ENCODE measurements at places on chromosomes 2 and 18.

DNA sequence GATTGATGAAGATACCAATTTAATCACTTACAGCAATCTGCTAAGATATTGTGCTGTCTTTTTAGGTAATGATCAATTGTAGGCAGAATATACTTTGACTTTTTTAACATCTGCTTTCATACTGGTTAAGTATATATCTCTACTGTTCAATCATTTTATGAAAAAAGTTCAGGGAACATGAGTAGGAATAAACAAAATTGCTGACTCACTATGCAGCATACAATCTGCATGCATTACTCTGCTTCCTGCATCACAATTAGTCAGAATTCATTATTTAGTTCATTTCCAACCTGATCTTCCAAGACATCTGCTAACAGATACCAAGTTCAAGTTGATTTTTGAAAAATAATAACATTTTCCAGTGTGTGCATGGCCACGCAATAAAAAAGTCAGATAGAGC is 1430.4 kb upstream of the LRRTM1 start:
- DNase-seq = no peak

DNA sequence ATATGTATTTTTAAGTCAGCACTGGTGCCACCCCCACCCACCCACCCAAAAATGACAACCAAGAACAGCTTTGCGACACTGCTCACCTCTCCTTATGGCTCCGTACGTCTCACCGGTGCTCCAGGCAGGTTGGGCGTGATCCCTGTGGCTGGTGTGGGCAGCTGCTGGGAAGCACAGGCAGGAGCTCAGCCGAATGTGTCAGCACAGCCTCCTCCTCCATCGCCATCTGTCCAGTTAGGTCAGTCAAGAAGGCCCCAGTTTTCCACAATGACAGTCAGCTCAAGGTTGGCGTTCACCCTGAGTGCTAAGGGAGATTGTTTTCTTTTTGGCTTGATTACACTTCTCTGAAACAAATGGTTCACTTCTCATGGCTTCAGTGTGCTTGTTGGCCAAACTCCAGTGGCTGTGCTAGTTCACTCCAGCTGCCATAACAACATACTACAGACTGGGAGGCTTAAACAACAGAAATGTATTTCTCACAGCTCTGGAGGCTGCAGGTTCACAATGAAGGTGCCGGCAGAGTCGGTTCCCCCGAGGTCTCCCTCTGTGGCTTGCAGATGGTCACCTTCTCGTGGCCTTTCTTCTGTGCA is 30.2 kb downstream of the AMER3 start:
- DNase-seq = no peak

DNA sequence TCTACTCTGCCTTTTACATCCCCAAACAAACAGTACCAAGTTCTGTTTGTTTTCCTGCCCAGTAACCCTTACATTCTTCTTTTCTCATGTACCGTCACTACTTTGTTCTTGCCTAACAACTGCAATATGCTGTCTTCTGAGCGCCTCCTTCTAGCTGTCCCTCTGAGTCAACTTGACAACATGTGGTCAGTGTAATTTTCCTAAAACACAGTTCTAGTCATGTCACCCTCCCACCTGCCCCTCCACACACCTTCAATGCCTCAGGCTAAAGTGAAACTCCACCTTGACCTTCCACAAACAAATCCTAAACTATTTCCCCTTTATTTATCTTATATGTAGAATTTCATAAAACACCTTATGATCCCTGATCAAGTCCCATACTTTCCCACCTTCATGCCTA is 124.6 kb upstream of the CD302 start:
- DNase-seq = no peak

- no peak for DNase-seq
Observed at GRCh38 chr2:165313509-165313908, 74.3 kb downstream of the SCN2A start.

GRCh38 chr2:126342457-126342856 is 313.5 kb upstream of the GYPC start:
- DNase-seq = no peak

GRCh38 chr2:179850188-179850587 is 11.2 kb downstream of the ZNF385B start:
- no peak for DNase-seq

- no peak for DNase-seq
Observed at GRCh38 chr2:234292205-234292961, 204.5 kb downstream of the ARL4C start.

GRCh38 chr2:163182764-163183354 is 344.3 kb upstream of the KCNH7 start:
- no peak for DNase-seq

GRCh38 chr2:2158189-2158826 is 172.8 kb downstream of the MYT1L start:
- no peak for DNase-seq

- no peak for DNase-seq
Observed at GRCh38 chr18:58373481-58373880, 255.4 kb downstream of the ALPK2 start.

GRCh38 chr18:58033216-58033615 is 10.8 kb upstream of the NEDD4L start:
- no peak for DNase-seq

GRCh38 chr2:14967729-14968128 is 335.2 kb downstream of the LRATD1 start:
- no peak for DNase-seq

DNA sequence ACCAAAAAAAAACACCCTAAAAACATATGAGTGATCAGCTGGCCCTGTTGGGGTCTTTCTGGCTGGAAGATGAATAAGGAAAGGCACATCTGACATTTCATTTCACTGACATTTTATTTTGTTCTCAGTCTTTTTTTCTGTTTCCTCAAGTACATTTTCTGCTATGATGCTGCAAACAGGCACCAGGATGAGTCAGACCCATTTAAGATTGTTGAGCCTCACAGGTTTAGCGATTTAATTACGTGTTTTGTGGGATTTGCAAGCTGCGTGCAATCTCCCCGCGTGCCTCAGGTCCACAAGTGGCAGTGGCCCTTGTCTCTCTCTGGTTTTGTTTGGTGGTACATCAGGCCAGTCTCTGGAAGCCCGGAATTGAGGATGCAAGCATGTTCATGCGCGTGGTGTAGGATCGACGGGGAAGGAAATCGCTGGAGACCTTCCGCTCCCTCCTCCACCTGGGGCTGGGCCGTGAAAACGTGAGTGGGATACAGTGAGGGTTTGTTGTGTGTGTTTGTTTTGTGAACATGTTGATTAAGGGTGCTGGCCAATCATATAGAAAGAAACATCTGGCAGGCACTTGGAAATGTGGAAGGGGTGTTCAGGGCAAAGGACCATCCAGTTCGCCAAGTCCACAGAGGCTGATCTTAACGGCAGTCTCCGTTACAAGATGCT is 120.2 kb upstream of the ZNF516 start:
- no peak for DNase-seq

- no peak for DNase-seq
Observed at GRCh38 chr2:144512891-144513351, 7.0 kb downstream of the ZEB2 start.

DNA sequence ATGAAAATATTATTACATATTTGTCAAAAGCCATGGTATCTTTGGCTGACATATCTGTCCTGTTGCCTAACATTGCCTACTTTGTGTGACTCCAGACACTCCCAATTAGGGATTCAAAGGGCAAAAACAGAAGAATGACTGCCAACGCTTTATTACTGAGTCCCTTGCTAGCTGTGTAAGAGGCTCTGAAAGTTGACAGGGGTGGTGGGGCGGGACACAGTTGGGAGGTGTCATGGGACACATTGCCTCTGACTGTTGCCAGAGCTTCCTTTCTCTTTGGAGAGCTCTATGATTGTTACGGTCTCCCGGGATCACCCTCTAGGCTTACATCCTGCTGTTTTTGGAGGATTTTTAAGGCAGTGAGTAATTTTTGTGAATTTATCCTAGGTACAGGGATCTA is 249.6 kb upstream of the ACVR2A start:
- no peak for DNase-seq

GRCh38 chr2:88686320-88686719 is 5.2 kb upstream of the RPIA start:
- no peak for DNase-seq

GRCh38 chr2:86124683-86125082 is 18.6 kb downstream of the PTCD3 start:
- DNase-seq = no peak

GRCh38 chr2:226561962-226562361 is 237.7 kb downstream of the IRS1 start:
- DNase-seq = no peak

DNA sequence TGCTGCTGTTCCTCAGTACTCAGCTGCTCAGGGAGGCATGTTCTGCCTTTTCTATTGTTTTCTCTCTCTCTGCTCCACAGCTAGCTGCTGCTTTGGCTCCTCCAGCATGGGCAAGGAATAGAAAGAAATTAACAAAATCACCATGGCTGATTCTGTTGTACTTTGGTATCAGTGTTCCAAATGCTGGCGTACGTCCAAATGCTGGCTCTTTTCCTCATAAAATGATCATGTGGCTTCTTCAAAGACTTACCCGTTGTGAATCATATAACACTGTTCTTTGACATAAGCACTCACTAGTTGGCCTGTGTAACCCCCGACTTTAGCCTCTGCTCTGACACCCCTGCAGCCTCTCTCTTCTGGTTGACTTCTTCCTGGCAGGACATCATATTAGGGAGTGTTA is 547.6 kb downstream of the CPS1 start:
- no peak for DNase-seq

GRCh38 chr2:222978850-222979249 is 73.1 kb upstream of the KCNE4 start:
- no peak for DNase-seq

GRCh38 chr18:73812423-73812822 is 335.2 kb downstream of the FBXO15 start:
- DNase-seq = no peak

DNA sequence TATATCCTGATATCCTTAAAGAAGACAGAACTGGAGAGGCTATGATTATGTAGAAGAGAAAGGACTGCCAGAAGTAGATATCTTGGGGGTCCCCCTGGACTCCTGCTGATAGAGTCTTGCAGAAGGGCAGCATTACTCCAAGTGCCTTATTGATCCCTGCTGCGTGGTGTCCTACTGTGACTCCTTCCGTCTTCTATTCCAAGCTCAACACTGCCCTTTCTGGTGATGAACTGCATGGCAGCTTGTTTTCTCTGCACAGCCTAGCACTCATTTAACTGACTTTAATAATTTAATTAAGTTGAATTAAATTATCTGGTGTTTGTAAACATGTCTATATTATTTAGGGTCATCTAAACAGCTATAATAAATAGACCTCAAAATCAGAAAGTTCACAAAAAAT is 194.1 kb upstream of the DSEL start:
- DNase-seq = no peak

DNA sequence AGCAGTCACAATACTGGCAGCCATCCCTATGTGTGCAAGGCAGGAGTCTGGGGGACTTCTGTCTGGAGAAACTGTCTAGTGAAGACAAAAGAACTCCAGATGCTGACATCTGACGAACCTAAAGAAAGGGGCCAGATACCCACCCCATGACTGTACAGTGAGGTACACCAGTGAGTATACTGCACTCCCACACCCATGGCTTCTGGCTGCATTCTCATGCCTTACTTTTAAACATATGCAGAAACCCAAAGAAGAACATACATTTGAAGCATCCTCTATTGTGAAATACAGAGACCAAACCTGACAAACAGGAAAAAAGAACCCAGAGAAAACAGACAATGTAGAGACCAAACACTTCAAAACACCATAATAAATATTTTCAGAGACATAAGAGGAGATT is 102.2 kb downstream of the ACTR3 start:
- DNase-seq = no peak

Data from tibial nerve (tissue), 4 donors.